ENCODE measurements at places on chromosomes 4 and X.

DNA sequence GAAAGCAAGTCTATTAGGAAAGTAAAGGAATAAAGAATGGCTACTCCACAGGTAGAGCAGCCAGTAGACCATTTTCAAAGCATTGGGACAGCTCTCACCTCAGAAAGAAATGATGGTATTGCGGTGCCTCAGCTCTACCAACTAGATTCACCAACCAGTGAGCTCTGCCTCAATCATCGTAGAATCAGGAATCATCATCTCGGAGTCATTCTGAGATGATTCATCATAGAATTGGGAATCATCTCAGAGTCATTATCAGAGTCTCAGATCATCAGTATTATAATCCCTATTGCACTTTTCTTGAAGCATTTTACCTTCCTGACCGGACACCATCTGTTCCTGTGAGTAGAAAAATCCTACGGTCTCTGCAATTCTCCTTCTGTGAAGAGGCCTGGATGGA lies 17.5 kb upstream of the SAT1 start:
- DNase-seq = no peak

- no peak for DNase-seq
Measured at GRCh38 chr4:79030973-79031372, 91.7 kb upstream of the PAQR3 start.

DNA sequence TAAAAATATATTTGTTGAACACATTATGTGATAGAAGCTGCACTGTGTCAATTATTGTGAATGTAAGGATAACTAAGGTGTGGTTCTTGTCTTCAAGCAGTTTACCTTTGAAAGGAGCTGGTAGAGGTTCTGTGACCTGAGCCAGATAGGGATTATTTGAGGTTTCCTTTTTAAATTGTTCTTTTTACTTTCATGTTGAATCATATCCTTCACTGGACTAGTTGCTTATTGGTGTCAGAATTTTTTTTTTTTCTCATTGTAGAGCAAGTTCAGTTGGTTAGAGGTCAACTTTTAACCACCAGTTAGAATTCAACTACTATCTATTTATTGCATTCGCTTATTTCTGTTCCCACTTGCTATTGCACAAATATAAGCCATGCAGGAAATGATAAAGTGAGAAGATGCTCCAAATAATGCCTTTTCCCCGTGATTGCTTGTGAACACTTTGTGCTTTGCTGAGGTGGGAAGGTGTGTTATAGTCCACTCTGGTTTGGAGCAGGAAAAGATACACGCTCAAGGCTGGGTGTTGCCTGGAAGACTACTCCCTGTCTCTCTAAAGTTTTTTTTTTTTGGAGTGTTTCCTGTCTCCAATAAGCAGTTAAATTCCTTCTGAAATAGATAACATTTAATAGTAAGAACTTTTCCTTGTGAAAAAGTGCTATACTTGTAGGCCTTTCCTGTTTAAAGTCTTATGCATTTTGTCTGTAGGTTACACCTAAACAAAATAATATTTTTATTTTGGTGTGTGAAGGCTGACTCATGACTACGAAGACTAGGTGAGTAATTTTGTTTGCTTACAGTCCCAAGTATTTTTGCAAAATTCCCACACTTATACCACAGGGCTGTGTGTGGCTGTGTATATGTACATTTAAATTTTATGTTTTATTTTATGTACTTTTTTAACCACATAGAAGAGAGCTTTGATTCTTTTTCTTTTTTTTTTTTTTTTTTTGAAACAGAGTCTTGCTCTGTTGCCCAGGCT lies 83.8 kb upstream of the LCORL start:
- DNase-seq = no peak

GRCh38 chr4:66766557-66766956 lies 778.7 kb downstream of the CENPC start:
- DNase-seq = no peak

- DNase-seq = no peak
Measured at GRCh38 chr4:52243367-52243766, 192.3 kb downstream of the SPATA18 start.

DNA sequence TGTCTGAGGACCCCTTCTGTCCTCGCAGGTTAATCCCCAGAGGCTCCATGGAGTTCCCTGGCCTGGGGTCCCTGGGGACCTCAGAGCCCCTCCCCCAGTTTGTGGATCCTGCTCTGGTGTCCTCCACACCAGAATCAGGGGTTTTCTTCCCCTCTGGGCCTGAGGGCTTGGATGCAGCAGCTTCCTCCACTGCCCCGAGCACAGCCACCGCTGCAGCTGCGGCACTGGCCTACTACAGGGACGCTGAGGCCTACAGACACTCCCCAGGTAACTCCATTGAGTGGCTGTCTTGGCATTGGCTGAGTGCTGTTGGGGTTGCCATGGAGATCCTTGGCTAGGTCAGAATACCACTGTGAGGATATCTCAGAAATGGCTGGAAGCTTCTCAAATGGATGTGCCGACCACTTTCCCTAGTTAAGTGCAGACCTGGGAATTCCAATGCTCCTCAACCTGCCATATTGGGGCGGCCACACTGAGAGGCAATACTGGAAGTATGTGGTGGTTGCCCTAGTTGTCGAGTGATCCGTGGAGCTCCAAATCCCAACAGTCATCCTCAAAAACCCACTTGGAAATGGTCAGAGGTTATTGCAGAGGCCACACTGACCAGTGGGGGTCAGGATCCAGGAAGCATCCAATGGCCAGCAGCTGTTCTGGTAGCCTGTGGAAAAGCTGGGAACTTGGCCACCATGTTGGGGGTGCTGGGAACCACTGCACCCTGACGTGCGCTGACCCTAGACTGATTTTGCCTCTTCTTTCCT lies 4.9 kb downstream of the GATA1 start:
- DNase-seq = no peak

GRCh38 chr4:95549246-95550114 lies 707 bp upstream of the UNC5C start:
- peak; percentile 92 for DNase-seq

- no peak for DNase-seq
Measured at GRCh38 chr4:145679991-145680455, at the start of gene C4orf51. Gene C4orf51, plus strand, starts transcription at chr4:145680146. Its CDS starts 58 bp downstream, at chr4:145680204.

- DNase-seq = no peak
Measured at GRCh38 chr4:7512428-7512827, 77.7 kb upstream of the PSAPL1 start.

GRCh38 chr4:188992706-188993105 lies 853.5 kb downstream of the TRIML1 start:
- no peak for DNase-seq

- DNase-seq = no peak
Measured at GRCh38 chrX:44903830-44904530, 31.0 kb downstream of the KDM6A start.

DNA sequence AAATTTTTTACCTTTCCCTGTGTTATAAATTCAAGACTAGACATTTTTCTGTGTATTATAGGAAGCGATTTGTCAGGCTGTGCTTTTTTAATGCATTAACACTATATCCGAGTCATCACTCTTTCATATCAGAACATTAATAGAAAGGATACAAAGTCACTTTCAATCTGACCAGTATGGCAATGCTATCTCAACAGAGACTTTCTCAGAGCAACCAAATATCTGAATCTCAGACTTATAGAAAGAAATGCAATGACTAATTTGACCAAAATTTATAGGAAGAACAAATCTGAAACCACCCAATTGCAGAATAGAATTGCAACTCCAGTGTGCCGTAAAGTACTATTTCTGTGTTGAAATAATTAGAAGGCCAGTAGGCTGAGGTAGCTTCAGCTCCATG lies 473 bp upstream of the TKTL2 start:
- no peak for DNase-seq

GRCh38 chr4:56619816-56620215 lies 61.3 kb downstream of the HOPX start:
- DNase-seq = no peak

DNA sequence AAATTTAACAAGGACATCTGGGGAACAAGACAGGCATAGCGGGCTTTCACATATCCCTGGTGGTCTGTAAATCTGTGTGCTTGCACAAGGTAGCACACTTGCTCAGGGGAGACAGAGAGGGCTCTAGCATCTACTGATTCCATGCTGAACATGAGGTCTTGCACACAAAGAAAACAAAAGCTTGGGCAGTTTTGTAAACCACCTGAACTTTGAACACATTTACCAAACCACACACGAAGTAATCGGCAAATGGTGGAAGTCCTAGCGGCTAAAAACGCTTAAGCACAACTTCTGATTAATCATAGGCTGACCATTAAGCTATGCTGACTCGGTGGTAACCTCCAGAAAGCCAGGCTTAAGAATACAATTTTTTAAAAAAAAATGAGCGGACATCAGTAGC lies 52.8 kb downstream of the AKAP4 start:
- no peak for DNase-seq

- no peak for DNase-seq
Measured at GRCh38 chrX:150897421-150898320, 797 bp downstream of the CD99L2 start.

GRCh38 chr4:8188743-8189550 lies 10.1 kb upstream of the SH3TC1 start:
- DNase-seq = peak; percentile 40

- DNase-seq = no peak
Measured at GRCh38 chr4:69860052-69860451, at the start of gene SULT1E1. Gene SULT1E1, minus strand, starts transcription at chr4:69860145. Its CDS starts 2,501 bp downstream, at chr4:69857644.

GRCh38 chr4:163556177-163556576 lies 61.7 kb downstream of the TMA16 start:
- DNase-seq = no peak

- DNase-seq = no peak
Measured at GRCh38 chrX:68363984-68364383, 69.3 kb downstream of the OPHN1 start.

GRCh38 chr4:77348815-77349214 lies 191.8 kb downstream of the CCNG2 start:
- no peak for DNase-seq

DNA sequence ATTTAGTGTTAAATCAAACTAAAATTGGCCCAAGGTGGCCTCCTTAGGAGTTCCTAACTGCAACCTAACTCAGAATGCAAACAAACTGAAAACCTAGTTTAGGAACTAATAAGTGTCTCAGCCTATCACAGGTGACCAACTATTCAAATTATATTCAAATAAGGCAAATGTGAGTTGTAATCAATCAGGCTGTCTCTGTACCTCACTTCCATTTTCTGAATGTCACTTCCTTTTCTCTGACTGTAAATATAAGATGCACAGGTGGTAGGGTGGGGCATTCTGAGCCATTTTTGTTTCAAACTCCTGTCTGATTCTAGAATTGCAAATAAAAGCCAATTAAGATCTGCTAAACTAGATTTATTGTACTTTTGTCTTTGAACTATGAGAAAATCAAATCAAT lies 401.5 kb downstream of the PPP3CA start:
- DNase-seq = no peak
